NCI-H2029 (cell line): ENCODE measurements at places on chromosomes 1 and 21.

DNA sequence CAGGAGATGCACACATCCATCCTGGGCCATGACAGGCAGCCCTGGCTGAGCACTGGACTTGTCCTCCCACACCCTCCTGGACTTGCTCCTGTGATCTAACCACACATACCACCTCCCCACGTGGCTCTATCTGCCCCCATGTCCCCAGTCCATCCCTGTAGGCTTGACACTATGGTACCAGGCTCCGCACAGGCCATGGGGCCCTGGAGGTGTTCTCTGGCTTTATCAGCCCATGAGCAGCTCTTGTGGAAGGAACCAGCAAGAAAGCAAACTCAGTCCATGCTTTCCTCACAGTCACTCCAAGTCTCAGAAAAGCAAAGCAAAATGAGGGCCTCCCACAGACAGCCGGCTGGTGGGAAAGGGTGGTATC lies 61.6 kb downstream of the CD46 start:
- no peak for DNase-seq

DNA sequence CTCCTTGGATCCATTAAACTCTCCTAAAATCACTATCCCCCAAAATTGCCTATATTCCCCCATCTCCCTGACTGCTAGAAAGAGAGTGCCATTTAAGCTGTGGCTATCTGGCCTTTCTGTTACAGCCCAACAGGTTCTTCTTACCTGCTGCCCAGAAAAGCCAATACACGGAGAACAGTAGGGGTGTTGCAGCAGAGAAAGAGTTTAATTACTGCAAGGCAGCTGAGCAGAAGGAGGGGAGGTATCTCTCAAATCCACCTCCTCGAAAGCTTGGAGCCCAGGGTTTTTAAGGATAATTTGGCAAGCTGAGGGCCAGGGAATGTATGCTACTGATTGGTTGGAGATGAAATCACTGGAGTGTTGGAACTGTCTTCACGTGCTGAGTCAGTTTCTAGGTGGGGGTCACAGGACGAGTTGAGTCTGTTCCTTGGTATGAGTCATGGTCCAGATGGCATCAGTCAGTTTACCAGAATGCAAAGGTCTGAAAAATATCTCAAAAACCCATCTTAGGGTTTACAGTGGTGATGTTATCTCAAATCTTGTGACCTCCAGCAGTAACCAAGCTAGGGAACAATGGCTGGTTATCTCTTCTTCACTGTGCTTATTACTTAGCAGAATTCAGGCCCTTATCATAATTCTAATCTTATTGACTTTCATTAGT lies 89.8 kb downstream of the SMYD3 start:
- DNase-seq: no peak

DNA sequence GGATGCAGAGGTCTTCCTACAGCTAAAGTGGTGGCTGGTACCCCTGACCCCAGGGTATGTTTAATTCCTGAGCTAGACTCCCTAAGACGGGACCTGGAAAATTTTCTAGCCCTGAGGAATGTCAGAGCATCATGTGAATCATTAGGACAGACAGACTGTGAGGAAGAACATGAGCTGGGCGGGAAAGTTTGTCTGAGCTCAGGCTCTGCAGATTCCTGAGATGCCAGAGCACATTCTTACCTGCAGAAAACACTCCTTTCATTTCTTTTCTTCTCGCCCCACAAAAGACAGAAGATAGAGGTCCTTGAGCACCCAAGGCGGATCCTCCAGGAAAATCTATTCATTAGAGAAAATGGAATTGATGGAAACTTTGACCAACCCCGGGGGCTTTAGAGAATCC lies 6.5 kb downstream of the CAPN2 start:
- no peak for DNase-seq

GRCh38 chr21:39134288-39134810 lies 48.9 kb downstream of the PSMG1 start:
- DNase-seq: no peak

DNA sequence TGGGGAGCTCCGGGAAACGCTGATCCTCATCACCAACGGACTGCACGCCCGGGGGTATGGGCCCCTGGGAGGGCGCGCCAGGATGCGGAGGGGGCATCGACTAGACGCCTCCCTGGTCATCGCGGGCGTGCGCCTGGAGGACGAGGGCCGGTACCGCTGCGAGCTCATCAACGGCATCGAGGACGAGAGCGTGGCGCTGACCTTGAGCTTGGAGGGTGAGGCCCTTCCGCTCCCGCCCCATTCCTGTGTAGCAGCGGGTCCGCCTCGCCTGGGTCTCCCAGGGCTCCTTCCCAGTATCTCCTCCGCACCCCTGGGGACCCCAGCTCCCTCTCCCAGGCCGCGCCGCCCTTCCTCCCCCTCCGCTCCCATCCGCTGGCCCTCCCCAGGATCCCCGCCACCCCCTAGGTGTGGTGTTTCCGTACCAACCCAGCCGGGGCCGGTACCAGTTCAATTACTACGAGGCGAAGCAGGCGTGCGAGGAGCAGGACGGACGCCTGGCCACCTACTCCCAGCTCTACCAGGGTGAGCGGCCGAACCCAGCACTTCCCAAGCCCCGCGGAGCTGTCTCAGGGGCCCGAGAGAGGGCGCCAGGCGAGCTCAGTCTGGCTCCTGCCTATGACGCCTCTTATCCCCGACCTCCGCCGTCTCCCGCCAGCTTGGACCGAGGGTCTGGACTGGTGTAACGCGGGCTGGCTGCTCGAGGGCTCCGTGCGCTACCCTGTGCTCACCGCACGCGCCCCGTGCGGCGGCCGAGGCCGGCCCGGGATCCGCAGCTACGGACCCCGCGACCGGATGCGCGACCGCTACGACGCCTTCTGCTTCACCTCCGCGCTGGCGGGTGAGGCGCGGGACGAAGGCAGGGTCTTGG lies 5.0 kb downstream of the HAPLN2 start:
- no peak for DNase-seq

DNA sequence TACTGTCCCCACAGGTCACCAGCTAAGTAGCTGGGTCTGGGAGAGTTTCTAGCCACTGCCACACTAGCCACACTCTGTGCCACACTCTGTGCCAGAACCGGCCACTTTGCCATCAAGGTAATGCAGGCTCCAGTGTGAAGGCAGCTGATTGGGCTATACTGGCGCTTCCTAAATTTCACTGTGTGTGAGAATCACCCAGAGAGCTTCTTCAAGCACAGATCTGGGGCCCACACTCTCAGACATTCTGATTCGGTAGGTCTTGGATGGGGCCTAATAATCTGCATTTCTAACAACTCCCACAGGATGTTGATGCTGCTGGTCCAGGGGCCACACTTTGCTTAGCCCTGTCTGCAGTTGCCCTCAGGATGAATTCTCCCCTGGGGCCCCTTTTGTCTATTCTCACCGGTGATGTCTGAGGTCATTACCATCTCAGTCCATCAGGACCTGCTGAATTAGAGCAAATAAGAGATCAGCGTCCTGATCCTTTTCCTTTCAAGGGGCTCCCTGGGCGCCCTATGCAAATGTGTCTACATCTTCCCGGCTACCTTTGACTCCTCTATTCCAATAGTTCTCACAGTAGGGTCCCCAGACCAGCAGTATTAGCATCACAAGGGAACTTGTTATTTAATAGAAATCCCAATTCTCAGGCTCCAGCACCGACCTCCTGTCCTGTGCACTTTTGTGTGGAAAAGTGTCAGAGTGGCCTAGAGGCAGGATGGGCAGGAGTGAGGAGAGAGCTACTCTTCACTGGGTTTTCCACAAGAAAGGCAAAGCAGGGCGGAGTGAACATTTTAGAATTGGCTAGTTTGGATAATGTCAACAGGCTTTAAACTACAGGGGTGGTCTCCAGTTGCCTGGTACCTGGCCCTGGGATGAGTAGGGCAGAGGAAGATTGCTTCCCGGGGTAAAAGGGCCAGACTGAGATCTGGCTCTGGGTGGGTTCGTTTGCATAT lies 24.7 kb upstream of the LRRN2 start:
- DNase-seq: no peak

DNA sequence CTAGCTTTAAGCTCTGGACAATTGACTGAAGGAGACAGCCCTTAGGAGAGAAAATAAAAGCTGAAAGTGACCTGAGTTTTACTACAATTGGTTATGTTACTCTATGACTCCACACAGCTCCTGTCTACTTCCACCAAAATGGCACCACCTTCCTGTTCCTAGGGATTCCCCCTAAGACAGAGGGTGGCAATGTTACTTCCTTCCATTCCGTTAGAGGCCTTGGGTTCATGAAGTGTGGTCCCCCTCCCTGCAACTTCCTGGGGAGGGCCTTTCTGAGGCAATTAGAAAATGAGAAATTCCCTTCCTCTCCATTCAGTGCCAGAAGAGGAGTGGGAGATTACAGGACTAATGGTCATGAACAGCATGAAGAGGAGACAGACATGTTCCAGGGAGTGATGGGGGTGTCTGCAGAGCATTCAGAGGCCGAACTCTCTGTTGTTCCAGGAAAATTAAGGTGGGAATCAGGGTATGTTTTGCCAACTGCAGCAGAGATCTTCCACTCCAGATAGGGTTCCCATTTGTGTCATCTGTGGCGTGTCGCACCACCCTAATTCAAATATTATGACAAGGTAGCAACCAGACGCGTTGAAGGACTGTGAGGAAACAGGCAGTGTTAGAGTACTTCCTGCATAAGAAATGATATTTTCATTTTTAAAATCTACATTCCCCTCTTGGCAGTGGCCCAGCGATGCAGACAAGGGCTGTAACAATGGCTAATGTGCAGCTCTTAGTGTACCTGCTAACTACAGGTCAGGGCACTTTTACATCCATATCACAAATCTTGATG lies 53.1 kb upstream of the TRIM67 start:
- DNase-seq: peak; percentile 13

- DNase-seq: no peak
These were observed 24.6 kb downstream of the CITED4 start for GRCh38 chr1:40837601-40838000.

DNA sequence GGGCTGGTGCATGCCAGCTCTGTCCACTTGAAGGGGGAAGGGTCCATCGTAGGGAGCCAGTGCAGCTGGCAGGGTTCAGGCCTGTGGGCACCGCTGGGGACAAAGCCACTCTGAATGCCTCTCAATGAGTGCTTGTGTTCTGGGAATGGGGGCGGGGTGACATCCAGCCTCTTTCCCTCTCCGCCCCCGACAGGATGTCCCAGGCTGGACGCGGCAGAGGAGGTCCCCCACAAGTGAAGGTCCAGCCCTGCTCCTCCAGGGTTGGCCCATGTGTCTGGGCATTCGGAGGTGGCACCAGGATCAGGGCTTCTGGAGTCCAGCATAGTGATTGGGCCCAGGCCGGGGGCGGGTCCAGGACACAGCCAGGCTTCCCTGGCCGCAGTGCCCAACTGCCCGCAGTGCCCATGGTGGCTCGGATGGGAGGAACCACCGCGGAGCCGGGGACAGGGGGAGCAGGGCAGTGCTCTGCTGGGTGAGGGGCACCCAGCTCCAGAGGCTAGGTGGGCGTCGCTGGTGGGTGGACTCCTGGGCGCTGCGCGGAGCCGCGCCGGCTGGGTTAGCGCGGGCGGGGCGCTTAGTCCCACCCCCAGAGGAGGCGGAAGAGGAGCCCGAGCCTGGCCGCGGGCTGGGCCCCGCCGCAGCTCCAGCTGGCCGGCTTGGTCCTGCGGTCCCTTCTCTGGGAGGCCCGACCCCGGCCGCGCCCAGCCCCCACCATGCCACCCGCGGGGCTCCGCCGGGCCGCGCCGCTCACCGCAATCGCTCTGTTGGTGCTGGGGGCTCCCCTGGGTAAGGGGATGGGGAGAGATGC lies at the start of gene SHISA4:
Gene SHISA4 (plus strand): TSS at position 617 of the 808 bp plus-strand sequence. CDS start 97 bp downstream, at position 714.
- peak; percentile 41 for DNase-seq

DNA sequence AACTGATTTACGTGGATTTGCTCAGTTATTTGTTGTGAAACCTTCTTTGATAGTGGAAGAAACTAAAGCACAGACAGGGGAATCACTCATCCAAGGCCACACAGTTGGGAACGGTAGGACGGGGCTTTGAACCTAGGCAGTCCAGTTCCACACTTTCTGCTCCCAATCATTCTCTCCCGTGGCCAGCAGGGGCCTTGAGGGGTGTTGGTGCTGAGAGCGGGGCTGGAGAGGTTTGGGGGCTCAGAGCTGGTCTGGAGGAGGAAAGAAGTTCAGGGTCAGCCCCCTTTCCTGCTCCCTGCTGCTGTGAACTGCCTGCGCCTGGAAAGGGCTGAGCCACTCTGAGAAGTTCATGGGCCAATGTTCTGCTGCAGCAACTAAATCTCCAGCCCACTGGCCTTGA lies 31.4 kb upstream of the ACTL8 start:
- DNase-seq: no peak

DNA sequence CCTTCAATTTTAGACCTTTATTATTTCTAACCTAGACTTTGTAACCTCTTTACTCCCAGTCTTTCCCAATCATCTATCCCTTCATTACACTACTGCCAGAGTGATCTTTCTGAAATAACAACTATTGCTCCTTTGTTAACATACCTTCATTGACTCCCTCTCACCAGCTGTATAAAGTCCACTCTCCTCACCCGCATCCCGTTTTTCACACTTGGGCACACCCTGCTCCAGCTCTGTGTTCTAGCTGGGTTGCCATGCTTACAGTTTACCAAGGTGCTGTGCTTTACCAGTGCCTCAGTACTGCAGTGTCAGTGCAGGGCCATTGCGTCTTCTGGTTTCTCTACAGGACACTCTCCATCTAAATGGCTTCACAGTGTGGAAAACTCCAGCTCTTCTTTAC lies 148.2 kb downstream of the NFIA start:
- no peak for DNase-seq

DNA sequence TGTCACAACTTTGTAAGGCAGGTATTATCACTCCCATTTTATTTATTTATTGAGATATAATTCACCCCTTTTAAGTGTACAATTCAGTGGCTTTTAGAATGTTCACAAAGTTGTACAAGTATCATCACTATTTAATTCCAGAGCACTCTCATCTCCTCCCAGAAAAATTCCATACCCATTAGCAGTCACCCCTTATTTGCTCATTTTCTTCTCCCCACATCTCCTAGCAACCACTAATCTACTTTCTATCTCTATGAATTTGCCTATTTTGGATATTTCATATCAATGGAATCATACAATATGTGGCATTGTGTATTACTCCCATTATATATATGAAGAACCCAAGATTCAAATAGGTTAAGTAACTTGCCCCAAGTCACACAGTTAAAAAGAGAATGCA lies 7.0 kb downstream of the DSTYK start:
- no peak for DNase-seq

- DNase-seq: no peak
These were observed 167.1 kb downstream of the DHRS3 start for GRCh38 chr1:12450756-12451559.

- DNase-seq: no peak
These were observed 1.3 kb downstream of the FAM20B start for GRCh38 chr1:179026813-179027669.

DNA sequence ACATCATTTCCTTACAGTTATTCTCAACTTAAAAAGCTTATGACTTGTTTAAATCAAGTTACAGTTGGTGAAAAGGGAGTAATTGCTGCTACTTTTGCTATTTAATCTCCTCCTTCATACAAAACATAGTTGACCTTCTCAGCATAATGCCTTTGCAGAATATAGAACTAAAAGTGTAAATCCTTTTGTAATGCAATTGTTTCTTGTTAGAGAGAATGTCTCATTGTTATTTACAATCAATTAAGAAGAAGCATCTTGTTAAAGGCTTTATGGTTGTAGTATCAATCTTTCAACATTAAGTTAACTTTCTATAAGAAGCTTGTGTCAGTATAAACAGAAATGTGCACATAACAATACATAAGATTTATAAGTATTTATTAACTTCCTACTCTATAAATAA lies 360.7 kb downstream of the BRINP3 start:
- DNase-seq: no peak

- DNase-seq: no peak
These were observed 8.1 kb downstream of the MTF1 start for GRCh38 chr1:37851262-37851661.
